ENCODE measurements at places on chromosomes 7 and 10.

- no peak for DNase-seq
Observed at GRCh38 chr10:115164220-115164619, 71.1 kb downstream of the ATRNL1 start.

GRCh38 chr10:112507046-112507445, 60.0 kb downstream of the VTI1A start:
- no peak for DNase-seq

DNA sequence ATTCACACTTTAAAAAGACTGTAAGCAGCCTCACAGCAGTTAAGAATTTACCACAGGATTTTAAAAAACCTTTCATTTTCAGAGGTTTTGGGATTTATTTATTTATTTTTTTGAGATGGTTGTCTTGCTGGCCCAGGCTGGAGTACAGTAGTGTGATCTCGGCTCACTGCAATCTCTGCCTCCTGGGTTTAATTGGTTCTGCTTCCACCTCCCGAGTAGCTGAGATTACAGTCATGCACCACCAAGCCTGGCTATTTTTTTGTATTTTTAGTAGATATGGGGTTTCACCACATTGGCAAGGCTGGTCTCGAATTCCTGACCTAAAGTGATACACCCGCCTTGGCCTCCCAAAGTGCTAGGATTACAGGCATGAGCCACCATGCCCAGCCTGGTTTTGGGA, 19.1 kb downstream of the MINDY4 start:
- no peak for DNase-seq

GRCh38 chr10:71429929-71430328, 33.2 kb downstream of the CDH23 start:
- no peak for DNase-seq

DNA sequence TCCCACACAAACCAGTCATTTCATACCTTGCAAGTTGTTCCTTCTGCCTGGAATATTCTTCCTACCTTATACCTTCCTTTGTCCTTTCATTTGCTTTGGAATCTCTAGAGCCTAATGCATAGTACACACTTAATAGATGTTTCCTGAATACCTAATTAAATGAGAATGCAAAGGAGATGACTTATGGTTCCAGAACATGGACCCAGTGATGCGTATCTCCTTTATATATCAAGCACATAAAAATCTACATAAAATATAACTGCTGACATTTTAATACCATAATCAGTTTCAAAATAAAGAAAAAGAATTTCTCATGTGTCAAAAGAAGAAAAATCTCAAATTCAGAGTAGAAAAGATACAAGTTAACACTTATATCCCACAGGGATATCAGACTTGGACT, 110.6 kb upstream of the ASAH2 start:
- no peak for DNase-seq

- no peak for DNase-seq
Observed at GRCh38 chr7:129729511-129729910, 118.0 kb downstream of the NRF1 start.

DNA sequence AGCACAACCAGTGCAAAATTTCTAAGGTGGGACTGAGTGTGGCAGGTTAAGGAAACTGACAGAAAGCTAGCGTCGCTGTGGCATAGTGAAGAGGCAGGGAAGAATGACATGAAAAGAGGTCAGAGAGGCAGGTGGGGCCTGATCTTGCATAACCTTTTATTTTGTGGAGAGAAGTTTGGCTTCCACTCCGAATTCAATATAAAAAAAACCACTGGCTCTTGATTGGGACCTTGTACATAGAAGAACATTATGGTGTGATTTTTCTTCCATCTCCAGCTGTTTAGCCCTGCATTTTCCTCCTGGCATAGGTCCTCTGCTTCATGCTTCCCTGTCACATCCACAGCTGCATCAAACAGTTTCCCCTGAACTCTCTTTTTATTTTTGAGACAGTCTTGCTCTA, 170.5 kb upstream of the MEOX2 start:
- DNase-seq = no peak

DNA sequence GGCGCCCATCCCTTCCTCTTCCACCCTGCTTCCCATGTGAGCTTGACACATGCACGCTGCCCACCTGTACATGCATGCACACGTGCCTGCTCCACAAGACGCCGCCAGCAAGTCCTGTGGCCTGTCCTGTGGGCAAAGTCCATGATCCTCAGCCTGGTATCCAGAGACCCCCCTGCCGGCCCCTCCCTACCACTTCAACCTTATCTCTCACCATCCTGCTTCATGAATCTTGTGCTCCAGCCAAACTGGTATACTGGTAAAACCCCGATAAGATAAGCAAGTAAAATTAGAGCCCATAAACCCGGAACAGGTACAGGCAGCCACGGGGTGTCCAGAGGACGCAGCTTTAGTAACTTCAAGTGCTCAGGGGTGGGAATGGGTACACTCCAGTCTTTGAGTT, 11.8 kb upstream of the TBXAS1 start:
- DNase-seq = no peak

- DNase-seq = no peak
Observed at GRCh38 chr10:63267414-63268148, 134.5 kb downstream of the NRBF2 start.

Data from stimulated activated CD4-positive, alpha-beta T cell treated with anti-CD3 and anti-CD28 coated beads, Interleukin-12 subunit alpha, Interleukin-12 subunit beta, amount 100 ng/mL, for 4 hours (primary cell).